ENCODE measurements at places on chromosomes 4 and X.

GRCh38 chr4:25015012-25015411 is 15.7 kb downstream of the LGI2 start:
- DNase-seq: no peak

- no peak for DNase-seq
Measured at GRCh38 chr4:65960751-65961150, 290.5 kb upstream of the EPHA5 start.

DNA sequence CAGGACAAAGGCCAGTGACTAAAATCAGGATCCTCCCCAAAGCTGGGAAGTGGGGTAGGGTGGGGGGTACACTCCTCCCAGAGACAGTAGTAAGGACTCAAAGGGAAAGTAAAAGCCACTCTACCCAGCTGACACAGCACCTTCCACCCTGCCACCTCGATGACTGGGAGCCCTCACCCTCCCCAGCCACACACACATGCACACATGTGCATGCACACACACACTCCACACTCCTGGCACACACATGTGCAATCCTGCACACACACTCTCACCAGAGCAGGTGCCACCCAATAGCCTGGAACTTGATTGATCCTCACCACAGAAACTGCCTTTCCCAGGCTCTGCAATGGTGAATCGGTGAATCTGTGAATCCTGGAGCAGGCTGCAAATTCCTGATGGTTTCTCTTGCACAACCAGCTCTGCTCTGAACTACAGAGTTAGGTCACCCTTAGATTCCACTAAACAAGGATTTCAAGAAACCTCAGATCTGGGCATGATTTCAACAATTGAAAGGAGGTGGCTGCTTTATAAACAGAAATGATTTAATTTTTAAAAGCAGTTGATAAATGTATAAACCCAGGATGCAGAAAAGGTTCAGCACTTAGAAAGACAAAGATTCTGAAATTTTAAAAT is 21.5 kb downstream of the AMOT start:
- no peak for DNase-seq

- DNase-seq: no peak
Measured at GRCh38 chr4:53855581-53856250, 208.7 kb downstream of the CHIC2 start.

- no peak for DNase-seq
Measured at GRCh38 chr4:178387756-178388155, 945.5 kb upstream of the AGA start.

GRCh38 chr4:145511913-145512522 is 30.4 kb downstream of the SMAD1 start:
- no peak for DNase-seq

DNA sequence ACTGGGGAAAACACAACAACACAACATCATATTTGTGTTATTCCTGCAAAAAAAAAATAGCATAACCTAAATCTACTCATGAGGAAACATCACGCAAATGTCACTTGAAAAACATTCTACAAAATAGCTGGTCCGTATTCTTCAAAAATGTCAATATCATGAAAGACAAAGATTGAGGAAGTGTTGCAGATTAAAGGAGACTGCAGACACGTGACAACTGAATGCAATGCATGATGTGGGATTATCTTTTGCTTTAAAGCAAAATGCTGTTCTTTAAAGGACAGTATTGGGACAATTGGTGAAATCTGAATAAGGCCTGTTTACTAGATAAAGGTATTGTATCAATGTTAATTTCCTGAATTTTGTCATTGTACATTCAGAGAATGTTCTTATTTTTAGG is 157.7 kb downstream of the SMIM20 start:
- no peak for DNase-seq
